Stimulated activated CD8-positive, alpha-beta memory T cell treated with anti-CD3 and anti-CD28 coated beads, Interleukin-2, amount 100 ng/mL, for 1 hour (primary cell): ENCODE measurements at places on chromosomes 5 and 9.

GRCh38 chr5:96297867-96298266 lies 135.2 kb downstream of the PCSK1 start:
- no peak for DNase-seq

DNA sequence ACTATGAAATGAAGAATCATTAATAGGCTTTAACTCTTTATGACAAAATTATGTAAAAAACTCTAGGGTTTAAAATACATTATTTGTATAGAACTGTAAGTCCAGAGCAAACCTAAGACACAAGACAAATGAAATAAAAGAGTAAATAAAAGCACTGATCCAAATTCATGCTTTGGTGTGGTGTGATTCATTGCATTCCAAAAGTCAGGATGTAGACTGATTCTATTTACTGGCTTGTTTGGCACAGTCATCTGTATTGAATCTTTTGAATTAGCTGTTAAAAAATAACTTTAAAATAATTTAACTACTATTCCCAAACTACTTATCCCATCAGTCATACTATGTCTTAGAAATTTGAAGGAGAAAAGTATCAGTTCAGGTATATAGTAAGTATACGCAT lies 31.1 kb downstream of the IL4 start:
- DNase-seq: no peak

DNA sequence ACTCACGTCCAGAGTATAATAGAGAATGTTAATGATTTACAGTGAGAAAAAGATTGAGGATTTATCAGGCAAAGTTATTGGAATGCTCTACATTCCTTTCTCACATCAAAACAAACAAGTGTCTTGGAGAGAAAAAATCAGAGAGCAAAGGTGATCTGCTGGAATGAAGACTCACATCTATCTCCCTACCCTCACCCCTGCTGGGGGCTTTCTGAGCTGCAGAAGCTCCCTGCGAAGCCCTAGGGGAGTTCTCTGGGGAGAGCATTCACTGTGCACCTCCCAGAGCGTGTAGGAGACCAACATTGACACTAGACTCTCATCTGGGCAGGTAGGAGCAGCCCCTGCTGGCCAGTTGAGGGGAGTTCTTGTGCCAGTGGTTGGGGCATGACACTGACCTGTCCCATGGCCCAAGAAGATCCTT lies 76.6 kb upstream of the ADAMTS16 start:
- no peak for DNase-seq

GRCh38 chr5:33231214-33231710 lies 209.5 kb upstream of the TARS1 start:
- DNase-seq: no peak

GRCh38 chr5:178241231-178241663 lies 8.6 kb upstream of the PHYKPL start:
- DNase-seq: no peak

DNA sequence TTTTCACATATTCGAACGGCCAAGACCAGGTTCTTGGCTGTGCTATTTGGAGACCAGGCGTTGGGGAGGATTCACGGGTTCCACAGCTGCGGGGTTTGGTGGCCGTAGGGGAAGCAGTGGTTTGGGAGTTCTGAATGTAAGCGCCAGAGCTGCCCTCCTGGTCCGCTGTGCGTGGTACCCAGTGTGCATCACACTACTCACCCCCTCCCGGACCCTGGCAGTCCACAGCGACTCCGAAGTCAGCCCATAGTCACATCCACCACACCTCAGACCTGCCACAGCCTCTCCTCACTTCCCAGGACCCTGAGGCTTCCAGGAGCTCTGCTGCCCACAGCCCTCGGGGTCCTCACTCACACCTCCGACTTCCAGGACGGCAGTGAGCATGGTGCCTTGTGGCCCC lies 26.8 kb downstream of the AMBP start:
- DNase-seq: no peak

- DNase-seq: no peak
Measured at GRCh38 chr9:131776473-131776872, 36.6 kb upstream of the RAPGEF1 start.

DNA sequence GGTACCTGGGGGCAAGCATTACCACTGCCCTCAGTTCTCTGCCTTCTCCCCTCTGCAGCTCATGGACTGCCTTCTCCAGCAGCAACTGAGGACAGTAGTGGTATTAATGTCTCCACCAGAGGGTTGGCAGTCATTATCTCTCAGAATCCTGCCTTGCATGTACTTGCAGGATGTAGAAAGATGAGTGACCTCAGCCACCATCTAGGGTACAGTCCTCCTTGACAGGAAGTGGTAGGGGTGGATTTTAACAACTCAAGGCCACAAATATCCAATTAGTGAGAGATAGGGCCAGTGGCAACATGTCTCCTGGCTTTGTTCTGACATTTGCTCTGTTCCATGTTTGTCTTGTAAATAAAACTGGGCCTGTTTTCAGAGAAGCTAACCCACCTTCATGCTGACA lies 47.2 kb downstream of the F2R start:
- DNase-seq: no peak

DNA sequence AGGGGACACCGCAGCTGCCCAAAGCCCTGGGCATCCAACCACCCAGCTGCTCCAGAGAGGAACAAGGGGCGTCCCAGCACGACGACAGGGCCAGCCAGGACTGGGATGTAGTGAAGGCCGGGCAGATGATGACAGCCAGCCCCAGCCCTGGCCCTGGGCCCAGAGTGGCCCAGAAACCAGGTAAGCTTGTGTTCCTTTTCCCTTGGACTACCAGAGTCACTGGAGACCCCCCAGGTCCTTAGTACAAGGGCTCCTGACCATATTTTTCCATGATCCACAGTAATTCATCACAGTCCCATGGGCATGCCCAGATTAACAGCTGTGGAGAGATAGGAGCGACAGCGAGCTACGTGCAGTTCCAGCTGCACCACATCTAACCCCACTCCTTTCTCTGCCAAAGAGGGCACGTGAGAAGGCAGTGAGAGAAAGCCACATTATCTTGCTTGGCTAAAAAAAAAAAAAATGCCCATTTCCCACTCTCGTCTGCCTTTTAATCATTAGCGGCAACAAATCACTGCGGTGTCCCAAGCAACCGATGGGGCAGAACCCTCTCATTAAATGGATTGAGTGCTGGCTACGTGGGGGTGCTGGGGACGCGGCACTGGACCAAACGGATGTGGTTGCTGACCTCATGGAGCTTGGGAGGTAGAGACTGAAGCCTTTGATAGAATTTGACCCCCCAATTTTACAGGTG lies 21.7 kb upstream of the SYNPO start:
- DNase-seq: no peak

GRCh38 chr5:109357807-109358206 lies 52.0 kb downstream of the PJA2 start:
- DNase-seq: no peak

GRCh38 chr5:41869151-41869723 lies 988 bp downstream of the OXCT1 start:
- no peak for DNase-seq

DNA sequence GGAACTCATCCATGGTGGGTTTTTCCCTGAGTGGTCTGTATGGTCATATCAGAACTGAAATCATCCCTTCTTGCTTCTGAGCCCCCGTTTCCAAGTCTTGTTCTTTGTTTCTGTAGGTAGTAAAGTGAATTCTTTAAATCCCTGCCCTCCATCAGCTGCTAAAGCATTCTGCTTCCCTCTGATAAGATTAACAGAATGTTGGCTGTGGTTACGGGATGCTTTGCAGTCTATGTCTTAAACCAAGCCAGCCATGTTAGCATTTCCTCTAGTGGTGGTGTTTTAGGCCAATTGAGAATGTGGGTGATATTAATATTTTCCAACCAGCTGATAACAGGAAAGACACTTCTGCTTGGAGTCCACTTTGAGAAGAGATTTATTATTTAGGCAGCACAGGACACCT lies 22.0 kb upstream of the KCNIP1 start:
- DNase-seq: no peak

- DNase-seq: no peak
Measured at GRCh38 chr5:73378070-73378469, 70.5 kb downstream of the FOXD1 start.

DNA sequence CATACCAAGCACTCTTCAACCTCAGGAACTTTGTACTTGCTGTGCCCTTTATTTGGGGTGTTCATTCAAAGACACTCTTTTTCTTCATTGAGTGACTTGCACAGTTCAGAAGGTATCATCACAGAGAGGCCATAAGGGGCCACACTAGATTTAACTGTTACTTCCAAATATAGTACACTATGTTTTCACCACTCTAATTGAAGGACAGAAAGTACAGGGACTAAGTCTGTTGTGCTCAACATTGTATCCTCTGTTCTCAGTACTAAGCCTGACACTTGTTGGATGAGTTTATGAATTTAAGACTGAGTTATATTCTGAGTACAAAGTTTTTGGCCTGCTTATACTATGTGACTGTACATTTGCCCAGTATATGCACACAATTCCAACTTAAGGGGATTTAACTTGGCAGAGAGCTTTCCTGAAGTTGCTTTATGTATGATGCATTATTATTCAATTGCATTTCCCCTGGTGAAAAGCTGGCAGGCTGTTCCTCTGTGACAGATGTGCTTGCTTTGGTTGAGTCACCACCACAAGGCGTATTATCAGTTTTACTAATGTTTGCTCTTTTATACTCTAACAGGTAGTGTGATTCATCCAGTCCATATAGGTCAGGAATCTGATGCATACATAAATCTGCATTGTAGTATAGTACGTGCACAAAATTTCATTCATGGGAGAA lies 714.8 kb downstream of the TLR4 start:
- no peak for DNase-seq

- DNase-seq: no peak
Measured at GRCh38 chr5:54644226-54644625, 126.7 kb downstream of the SNX18 start.

GRCh38 chr5:58412932-58413331 lies 47.0 kb downstream of the PLK2 start:
- no peak for DNase-seq

DNA sequence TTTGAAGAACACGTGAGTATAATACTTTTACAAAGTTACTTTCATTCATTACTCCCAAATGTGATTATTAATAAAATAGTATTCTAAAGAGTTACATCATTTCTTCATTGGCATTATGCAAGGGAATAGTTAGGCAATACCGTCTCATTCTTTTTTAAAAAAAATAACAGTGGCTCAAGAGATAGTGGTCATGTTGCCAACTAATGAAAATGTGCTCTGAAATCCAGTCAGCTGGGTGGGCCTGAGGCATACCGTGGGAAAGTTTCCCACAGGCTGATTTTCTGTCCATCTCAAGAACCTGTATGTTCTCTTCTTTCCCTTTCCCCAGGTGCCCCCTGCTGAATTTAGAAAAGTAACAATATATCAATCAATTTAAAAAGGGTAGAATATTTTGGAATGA lies 40.8 kb upstream of the ROPN1L start:
- no peak for DNase-seq

DNA sequence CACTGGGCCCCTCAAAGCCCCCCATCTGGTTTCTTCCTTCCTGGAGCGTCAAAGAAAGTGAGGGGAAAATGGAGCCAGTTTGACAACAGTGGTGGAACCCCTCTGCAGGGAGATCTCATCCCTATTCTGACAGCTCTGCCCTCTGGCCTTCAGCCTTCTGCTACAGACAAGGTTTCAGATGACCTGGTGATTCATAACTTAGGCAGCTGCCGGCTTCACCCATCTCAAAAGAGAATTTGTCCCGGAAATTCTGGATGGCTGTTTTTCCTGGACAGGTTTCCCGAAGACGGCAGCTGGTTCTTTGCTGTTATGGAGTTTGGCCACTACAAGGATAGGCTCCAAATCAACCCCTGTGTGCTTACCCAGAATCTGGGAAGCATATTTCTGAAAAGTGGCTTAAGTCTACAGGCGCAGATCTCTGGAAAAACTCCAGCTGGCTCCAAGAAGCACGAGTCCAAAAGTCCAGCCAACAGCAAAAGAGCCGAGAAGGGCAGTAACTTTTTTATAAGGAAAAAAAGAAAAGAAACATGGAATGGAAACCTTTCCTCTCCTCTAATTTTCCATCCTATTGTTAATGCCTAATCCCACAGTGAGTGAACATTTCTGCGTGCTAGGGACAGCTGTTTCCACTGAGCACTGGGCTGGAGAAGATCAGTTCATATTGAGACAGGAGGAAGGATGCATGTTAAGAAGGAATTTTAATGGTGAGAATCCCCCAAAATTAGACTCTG lies 54.5 kb downstream of the ZNF366 start:
- no peak for DNase-seq

DNA sequence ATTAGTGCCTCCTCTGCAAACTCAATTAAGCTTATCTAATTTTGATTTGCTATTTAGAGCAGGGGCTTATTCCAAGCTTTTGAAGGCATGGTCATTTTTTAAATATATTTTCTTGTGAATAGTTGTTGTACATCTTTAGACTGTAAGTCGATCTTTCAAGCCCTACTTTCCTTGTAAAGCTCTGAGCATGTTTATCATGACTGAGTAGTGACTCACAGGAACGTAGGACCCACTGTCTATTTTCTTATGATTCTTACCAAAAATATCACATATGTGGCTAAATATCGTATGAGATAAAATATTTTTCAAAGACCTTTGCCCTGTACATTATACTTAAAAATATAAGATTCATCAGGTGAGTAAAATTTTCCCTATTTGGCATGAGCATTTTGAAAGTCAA lies 440.4 kb upstream of the GRIN3A start:
- DNase-seq: no peak

DNA sequence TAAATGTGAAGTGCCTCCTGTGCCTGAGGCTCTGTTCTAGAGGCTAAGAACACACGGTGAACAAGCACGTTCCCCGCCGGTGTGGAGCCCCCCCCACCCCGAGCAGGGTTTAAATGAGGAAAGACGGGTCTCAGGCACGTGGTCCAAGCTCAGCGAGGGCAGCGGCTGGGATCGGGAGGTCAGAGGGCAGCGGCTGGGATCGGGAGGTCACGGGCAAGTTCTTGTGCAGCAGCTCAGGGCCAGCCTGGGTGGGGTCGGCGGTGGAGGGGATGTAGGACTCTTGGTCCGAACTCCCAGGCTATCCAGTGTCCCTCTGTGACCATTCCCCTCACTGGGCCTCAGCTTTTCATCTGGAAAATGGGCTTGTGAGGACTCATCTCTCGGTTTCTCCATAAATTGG lies 2.7 kb upstream of the GBGT1 start:
- no peak for DNase-seq

- no peak for DNase-seq
Measured at GRCh38 chr5:40578501-40579451, 100.9 kb upstream of the PTGER4 start.

GRCh38 chr5:66179297-66180051 lies 35.4 kb downstream of the SREK1 start:
- no peak for DNase-seq

- DNase-seq: no peak
Measured at GRCh38 chr5:163269624-163270023, 167.8 kb upstream of the CCNG1 start.

- no peak for DNase-seq
Measured at GRCh38 chr9:113215132-113215531, 5.9 kb downstream of the FKBP15 start.

- DNase-seq: no peak
Measured at GRCh38 chr9:131289301-131290035, at the start of gene PLPP7. TSS of gene PLPP7 (plus strand) at chr9:131289723. CDS start at chr9:131289998, 275 bp downstream.

DNA sequence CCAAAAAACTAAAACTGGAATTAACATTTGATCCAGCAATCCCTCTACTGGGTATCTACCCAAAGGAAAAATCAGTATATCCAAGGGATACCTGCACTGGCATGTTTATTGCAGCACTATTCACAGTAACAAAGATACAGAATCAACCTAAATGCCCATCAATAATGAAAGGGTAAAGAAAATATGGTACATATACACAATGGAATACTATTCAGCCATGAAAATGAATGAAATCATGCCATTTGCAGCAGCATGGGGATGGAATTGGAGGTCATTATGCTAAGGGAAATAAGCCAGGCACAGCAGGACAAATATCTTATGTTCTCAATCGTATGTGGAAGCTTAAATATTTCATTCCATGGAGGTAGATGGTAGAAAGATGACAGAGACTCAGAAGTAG lies 9.7 kb downstream of the VLDLR start:
- no peak for DNase-seq
